ENCODE measurements at places on chromosomes 2 and 18.

DNA sequence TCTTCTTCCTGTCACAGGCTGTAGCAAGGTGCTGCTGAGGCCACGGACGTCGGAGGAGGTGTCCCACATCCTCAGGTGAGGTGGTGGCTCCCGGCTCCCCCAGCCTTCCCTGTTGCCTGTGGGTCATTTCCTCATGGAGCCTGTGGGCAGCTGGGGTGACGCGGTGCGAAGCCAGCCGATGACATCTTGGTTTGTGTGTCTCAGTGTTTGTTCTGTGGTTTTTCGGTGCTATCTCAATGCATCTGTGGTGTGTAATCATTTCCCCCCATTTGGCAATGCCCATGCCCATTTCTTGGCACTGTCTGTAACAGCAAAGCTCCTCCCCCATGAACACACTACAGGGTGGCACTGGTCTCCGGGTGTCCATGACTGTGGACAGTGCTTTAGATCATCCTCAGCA, 6.6 kb downstream of the D2HGDH start:
- DNase-seq, result no peak

DNA sequence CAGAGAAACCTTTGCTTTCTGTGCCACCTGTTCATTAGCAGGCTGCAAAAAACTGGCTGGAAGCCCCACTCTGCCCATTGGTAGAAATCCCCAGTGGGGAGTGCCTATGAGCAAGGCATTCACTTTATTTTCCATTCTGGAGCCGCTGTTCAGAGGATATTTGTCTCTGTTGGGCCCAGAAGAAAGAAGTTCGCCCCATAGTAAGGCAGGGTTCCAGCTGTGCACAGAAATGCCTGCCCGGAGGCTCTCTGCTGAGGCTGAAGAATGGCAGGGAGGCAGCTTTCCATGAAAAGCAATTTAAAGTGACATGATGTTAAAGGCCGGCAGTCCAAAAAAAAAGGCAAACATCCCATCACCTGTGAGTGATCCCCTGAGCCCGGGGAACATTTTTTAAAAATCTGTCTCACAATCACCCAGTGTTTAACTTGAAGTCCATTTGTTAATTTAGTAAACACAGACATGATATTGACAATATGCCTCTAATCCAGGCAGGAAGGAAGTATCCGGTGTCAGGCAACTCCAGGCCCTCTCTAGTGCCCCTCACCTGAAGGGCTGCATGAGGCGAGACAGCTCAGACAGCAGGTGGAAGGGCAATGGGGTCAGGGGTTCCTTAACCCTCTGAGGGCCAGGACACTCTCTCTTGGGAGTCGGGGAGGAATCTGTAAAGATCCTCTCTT, 265.1 kb upstream of the SIX2 start:
- peak; percentile 55 for DNase-seq

DNA sequence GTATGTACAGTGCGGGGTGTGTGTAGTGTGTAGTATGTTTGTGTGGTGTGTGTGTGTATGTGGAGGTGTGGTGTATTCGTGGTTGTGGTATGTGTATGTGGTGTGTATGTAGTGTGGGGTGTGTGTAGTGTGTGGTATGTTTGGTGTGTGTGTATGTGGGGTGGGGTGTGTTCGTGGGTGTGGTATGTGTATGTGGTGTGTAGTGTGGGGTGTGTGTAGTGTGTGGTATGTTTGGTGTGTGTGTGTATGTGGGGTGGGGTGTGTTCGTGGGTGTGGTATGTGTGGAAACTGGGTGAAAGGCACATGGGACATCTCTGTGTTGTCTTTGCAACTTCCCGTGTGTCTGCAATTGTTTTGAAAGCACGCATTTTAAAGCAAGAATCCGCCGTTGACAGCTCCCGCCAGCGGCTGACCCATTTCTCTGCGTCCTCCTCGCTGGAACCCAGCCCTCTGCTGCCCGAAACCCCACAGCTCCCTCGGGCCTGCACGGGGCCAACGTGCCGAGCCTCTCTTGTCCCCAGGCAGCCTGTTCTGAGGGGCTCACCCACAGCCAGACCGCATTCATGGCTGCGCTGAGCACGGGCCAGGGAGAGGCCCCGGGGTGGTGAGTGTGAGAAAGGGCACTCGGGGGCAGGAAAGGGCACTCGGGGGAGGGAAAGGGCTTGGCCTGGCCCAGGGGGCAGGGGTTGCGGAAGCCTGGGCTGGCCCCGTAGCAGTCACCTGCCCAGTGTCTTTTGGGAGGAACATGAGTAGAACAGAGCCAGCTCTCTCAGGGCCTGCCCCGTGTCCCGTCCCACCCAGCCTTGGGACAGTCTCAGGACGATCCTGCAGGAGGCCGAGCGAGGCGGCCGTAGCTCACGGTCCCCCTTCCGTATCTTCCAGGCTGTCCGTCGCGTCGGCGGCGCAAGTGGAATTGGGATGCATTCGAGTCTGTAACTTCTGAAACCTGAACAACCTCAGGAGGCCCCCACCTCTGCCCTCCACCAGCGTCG, 61.4 kb downstream of the TWIST2 start:
- no peak for DNase-seq

DNA sequence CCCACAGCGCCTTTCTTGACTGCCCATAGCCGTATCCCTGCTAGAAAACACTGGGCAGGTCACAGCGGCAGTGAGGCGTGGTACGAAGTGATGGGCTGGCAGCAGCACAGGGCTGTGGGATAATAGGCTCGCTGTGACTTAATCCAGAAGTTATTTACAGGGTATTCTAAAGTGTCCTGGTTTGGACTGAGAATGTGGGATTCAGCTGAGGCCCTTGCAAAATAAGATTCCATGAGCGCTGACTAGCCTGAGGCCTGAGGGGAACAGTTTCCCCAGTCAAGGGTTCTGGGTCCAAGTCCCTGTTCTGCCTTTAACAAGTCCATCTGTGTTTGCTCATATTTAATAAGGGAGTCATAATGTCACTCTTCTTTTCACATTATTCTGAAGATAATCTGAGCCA, 34.6 kb downstream of the SETBP1 start:
- no peak for DNase-seq

- DNase-seq, result no peak
Observed at GRCh38 chr2:185811580-185811979, 73.0 kb downstream of the FSIP2 start.

- no peak for DNase-seq
Observed at GRCh38 chr2:6079405-6079804, 387.2 kb downstream of the SOX11 start.
